ENCODE measurements at places on chromosomes 16 and 17.

- no peak for DNase-seq
Measured at GRCh38 chr17:65101371-65101770, 35.8 kb upstream of the RGS9 start.

- DNase-seq, result no peak
Measured at GRCh38 chr16:79592186-79592585, 8.4 kb downstream of the MAF start.

DNA sequence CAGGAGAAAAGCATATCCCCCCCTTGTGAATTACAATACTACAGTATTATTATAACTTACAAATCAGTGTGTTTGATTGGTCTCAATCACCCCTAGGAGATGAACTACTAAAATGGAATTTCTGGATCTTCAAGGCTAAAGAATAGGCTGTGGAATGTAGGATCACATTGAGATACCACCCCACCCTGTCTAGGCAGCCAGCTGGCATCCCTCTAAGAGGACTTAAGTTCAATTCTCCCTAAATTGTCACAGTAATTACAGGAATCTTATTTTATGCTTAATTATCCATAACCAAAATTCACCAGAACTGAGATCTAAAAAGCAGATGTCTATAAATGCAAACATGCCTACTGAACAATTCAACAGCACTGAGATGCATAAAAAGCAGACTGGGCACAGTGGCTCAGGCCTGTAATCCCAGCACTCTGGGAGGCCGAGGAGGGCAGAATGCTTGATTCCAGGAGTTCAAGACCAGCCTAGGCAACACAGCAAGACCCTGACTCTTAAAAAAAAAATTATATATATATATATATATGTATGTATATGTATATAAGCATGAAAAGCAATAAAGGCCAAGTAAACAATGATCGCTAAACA is 12.0 kb downstream of the AP1G1 start:
- no peak for DNase-seq

- no peak for DNase-seq
Measured at GRCh38 chr17:69702078-69702477, 287.6 kb downstream of the MAP2K6 start.

- no peak for DNase-seq
Measured at GRCh38 chr16:53946746-53947386, 242.9 kb downstream of the FTO start.

DNA sequence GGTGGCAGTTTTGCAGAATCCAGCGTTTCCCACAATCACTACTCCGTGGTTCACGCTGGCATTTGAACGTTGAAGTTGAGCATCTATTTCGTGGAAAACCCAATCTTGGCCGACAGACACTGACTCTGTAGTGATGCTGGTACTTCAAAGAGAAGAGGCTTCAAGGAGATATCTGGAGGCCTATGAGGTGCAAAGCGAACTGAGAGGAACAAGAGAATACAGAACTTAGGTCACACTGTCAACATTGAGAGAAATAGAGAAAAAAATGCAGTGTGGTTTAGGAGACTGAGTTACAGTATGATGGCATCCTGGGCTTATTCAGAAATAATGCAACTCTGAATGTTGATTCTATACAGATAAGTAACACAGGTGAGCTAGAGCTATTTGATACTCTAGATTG is 16.0 kb downstream of the CCL16 start:
- DNase-seq, result no peak
